ENCODE measurements at places on chromosomes 11 and 22.

DNA sequence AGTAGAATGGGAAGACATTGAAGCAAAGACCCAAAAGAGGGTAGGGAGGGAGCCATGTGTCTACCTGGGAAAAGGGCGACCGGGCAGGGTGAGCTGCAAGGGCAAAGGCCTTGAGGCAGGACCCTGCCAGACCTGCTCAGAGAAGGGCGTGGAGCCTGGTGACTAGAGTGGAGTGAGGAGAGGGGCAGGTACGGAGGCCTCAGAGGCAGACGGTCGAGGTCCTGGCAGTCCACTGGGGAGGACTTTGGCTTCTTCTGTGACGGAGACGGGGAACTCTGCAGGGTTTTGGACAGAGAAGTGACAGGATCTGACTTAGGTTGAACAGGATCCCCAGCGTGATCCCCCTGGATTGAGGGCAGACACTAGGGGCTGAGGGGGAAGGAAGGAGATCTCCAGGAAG is 12.9 kb downstream of the RIBC2 start:
- no peak for DNase-seq

DNA sequence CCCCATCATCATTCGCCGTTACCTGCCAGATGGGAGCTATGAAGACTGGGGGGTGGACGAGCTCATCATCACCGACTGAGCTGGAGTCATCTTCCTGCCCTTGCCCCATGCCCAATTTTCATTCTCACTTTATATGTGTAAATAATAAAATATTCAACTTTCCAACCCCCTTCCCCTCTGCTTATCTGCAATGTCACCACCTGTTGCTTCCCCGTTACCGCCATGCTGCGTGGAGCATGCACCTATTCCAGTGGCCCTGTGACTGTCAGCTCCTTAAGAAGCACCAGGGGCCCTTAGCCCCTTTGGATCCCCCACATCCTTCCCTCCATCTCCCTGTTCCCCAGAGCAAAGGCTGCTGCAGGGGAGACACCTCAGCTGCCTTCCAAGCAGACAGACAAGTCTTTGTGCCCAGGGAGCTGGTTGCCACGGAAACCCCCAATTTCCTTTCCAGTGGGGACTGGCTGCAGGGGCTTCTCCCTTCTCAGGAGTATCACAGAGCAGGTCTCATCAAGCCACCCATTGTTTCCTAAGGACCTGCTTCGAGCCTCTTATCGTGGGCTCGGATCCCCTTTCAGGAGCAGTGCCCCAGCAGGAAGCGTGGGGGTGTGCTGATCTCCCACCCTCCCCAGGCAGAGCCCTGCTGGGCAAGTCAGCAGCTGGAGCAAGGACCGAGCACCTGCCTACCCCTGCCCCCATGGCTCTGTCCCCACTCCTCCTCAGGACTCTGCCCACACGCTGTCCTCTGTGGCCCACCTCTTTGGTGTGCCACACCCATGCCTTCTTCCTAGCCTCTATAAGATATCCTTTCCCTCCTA is 14.3 kb downstream of the POLR2F start:
- DNase-seq, result no peak

DNA sequence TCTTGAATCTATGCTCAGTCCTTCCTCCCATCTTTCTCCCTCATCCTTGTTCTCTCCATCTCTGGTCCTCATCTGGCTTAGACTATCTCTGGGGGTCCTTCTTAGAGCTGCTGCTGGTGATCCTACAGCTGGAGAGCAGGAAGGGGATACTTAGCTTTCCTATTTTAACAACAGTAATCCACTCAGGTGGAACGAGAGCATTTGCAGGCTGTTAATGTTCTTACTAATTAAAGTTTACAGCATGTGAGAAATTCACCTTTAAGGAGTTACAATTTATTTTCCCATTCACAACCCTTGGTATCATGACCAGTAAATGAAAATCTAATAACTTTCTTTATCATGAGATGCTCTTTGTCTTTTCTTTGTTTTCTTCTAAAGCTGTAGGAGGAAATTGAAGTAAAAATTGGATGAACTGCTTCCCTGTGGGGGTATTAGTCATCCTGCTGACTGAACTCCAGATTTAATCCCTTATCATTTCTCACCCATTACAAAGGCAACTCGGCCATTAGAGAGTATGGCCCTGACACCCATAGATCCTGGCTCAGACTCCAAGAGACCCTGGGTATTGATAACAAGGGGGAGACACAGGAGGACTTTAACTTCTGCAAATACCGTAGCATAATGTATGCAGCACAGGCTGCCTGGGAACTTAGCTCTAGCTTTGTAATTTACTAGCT is 37.6 kb upstream of the MTNR1B start:
- no peak for DNase-seq

DNA sequence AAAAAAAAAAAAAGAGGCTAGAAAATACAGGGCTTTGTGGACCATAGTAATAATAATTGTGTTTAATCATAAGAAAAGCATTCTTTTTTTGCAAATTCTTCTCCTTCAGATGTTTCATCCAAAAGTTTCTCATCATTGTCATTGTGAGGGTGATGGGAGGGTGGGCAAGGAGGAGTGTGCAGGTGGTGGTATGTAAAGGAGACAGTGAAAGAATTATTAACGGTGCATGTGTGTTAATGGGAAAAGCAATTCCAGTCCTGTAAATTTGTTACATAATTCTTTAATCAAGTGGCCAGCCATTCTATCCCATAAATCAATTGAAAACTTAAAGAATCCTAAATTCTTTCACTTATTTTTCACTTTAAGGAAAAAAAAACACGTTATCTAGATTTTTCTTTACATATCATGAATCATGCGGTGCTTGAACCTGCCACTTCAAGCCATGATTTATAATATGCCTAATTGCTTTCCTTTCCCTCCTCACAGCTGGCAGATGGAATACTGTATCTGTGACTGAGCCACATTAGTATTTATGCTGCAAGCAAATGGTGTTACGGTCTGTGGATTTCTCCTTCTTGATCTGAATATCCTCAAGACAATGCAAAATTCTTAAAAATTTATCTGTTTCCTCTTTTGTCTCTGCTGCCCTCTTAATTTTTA is 318.5 kb downstream of the JRKL start:
- DNase-seq, result no peak

DNA sequence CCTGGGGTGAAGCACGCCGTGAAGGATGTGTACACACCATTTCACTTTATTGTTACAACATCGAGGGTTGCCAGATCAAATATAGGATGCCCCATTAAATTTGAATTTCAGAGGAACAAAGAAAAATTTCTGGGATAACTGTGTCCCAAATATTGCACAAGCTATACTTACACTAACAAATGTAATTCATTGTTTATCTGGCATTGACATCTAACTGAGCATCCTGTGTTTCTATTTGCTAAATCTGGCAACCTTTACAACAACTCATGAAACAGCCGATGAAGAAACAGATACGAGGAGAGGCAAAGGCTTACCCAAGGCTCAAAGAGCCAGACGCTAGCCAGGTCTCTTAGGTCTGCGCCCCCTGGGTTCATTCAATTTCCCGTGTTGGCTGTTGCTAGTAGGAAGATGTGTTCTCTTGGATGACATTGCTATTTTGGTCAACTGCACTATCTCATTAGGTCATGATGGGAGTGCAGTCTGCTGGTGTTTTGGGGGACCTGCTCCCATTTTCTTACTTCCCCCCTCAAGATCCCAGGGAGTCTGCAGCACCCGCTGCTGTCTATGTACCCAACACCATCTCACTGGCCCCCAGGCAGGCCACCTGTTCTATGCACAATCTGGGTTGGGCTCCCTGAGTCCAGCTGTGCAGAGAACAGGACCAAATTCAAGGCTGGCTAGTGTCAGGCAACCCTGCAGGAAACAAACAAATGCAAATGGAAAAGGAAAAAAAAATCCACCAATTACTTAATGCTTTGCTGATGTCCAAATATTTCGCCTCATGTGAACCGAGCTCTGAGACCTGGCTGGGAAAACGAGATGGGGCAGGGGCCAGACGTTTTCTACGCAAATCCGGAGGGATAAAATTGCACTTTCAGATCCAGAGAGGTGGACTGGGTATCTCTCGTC is 560.9 kb downstream of the MIAT start:
- no peak for DNase-seq

- DNase-seq, result no peak
Observed at GRCh38 chr22:41683052-41683451, 5.6 kb downstream of the SNU13 start.

DNA sequence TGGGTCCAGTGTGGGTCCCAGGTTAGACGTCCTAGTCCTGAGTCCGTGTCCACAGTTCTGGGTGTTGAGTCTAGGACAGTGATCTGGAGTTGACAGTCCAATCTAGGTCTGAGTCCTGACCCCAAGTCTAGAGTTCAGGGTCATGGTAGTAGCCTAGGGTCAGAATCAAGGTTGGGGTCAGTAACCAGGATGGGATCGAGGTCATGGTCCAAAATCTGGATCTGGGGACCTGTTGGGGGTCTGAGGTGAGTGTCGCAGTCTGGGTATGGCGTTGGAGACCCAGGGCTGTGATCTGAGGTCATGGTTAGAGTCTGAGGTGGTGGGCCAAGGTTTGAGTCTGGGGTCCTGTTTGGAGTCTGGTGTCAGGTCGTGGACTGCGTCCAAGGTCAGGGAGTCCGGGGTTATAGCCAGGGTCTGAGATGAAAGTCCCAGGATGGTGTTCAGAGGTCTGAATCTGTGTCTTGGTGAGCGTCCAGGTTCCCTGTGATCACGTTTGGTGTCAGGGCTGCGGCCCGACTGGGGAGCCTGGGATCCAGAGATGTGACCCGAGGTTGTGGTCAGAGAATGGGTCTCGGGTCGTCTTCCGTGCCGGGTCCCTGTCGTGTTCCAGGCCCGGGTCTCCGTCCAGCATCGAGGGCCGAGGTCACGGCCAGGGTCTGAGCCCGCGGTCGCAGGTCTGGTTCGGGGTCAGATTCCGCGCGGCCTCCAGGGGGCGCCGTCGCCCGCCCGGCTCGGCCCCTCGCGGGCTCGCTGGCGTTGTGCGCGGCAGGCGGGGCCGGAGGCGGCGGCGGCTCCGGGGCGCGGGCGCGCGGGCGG is 432 bp upstream of the GRK2 start:
- no peak for DNase-seq

DNA sequence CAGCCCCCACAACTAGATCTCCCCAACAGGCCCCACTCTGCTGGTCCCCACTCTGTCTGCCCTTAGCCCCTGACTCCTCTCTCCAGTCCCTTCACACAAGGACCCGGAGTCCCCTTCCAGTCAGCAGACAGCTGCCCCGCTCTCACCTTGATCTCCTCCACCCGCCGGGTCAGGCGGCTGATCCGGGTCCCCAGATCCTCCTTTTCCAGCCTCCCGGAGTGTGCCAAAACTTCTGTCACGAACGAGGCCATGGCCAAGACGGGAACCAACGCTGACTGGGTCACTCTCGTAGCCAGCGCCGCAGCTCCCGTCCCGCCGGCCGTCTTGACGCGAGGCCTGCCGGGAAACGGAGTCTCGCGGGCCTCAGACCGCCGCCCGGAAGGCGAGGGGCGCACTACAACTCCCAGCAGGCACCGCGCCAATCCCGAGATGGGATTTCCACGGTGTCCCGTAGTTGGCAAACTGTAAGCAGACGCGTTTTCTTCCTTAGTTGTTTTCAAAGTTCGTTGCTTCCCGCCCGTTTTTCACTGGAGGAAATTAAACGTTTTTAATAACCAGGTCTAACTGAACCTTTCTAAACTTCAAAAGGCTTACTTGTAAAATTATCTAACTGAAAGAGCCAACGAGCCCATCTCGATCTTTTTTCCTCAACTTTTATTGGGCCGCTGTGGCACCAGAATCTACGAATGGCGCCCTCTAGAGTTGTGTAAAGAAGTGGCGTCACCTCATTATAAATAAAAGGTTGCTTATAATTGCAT is at the start of gene ZW10:
TSS of gene ZW10 (minus strand) at position 277 of the 758 bp plus-strand sequence. CDS start at position 251, 26 bp downstream.
- peak; percentile 90 for DNase-seq

DNA sequence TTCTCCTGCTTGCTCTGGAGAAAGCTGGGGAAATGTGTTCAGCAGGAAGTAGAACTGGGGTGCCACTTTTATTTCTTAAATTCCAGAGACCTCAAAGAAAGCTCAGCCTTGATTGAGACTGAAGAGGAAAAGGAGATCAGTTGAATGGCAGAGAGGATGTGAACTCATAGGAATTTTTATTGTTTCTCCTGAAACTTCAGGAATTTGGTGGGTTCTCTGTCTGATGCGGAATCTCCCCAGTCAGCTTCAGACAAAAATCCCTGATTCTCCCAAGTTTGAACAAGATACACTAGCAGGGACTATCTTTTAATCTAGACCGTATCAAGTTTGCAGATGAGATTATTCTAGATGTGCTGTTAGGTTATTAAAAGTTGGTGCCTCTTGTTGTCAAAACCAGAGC is 23.0 kb downstream of the EHF start:
- DNase-seq, result no peak

- no peak for DNase-seq
Observed at GRCh38 chr22:19430890-19431541, 517 bp downstream of the HIRA start.

GRCh38 chr11:69320756-69321741 is 27.1 kb downstream of the MYEOV start:
- DNase-seq, result no peak

GRCh38 chr11:2732261-2732939 is 32.6 kb upstream of the KCNQ1OT1 start:
- no peak for DNase-seq

DNA sequence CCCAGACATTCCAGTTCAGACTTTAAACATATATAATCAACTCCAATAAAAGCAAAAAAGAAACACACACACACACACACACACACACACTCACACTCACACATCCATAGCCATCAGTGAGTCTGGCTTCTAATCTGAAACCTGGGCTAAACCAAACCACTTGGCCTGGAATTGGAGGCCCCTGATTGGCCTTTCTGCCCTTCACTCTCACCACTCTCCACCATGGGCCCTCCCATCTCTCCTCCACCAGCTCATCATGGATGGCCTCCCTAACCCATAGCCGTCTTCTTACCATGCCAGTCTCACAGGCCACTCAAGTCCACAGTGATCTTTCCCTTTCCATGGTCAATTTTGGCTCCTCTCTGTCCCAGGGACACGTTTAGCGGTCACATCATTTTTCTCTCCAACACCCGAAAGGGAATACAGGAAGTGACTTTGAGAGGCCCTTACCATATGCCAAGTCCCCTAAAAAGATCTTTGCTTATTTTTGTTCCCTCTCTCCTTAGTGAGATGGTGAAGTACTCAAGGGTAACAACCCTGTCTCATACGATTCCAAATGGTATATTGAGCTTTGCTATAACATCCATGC is 66.6 kb downstream of the ENDOD1 start:
- DNase-seq, result no peak

- no peak for DNase-seq
Observed at GRCh38 chr22:39567135-39567946, 3.2 kb upstream of the CACNA1I start.

DNA sequence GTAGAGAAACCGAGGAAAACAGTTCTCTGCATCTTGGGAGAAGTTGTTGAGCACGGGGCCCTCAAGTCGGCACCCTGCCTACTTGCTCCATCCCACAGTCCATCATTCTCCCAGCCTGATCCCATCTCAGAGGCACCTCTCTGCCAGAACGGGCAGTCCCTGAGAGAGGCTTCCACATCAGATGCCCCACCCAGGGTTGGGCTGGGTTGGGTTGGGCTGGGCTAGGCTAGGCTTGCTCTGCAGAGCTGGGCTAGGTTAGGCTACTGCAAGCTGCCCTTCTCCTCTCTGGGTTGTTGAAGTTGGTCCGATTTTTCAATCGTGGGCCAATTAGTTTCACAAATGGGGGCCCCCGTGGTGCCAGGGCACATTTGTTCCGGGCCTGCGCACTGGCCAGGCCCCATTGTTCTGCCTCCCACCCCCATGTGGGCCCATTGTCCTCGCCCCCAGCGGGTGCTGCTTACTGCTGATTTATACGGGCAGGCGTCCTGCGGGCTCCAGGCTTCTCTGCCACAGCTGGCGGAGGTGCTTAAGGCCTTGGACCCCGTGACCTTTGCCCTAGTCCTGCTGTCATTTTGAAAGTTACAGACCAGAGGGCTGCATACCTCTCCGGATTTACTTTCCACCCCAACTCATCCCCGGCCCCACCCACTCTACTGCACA is 63.7 kb upstream of the NNMT start:
- DNase-seq, result no peak

GRCh38 chr11:3132271-3132781 is 32.8 kb downstream of the OSBPL5 start:
- no peak for DNase-seq
